ENCODE measurements at places on chromosomes 7 and 10. TPM values are rescaled to one million over a fixed set of nuclear protein-coding genes. Genes with fewer than 3 reads are reported as not detected.

Gene OR2A7
- polyA plus RNA-seq = 0.59 TPM

- no peak for DNase-seq
Measured at GRCh38 chr10:69232736-69233480, 12.8 kb downstream of the HKDC1 start.

DNA sequence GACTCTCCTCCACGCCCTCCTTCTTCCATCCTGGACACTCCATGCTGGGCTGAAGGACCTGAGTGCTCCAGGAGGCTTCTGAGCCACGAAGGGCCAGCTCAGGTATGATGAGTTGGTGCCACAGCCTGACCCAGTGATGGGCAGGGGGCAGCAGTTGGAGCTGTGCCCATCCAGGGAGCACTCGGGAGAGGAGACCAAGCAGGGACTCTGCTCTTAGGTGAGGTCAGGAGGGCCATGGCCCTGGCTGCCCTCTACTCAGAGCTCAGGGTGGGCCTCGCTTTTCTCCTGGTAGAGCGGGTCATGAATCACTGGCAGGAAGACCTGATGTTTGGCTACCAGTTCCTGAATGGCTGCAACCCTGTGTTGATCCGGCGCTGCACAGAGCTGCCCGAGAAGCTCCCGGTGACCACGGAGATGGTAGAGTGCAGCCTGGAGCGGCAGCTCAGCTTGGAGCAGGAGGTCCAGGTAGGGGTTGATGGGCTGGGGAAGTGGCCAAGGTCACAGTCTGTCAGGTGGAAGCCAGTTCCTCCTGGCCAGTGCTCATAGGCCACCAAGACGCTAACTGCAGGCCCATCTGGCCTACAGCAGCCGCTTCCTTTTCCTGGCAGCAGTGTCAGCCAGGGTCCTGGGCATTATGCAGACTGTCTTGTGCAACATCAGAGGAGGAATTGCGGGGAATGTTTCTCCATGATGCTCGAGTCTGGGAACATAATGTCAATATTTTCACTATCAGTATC is 50.8 kb downstream of the ALOX5 start:
- no peak for DNase-seq

Gene CDK1
- polyA plus RNA-seq = 34.0 TPM

- no peak for DNase-seq
Measured at GRCh38 chr7:140267381-140268226, 90.8 kb upstream of the KDM7A start.

Gene RPEL1
- not detected for polyA plus RNA-seq

DNA sequence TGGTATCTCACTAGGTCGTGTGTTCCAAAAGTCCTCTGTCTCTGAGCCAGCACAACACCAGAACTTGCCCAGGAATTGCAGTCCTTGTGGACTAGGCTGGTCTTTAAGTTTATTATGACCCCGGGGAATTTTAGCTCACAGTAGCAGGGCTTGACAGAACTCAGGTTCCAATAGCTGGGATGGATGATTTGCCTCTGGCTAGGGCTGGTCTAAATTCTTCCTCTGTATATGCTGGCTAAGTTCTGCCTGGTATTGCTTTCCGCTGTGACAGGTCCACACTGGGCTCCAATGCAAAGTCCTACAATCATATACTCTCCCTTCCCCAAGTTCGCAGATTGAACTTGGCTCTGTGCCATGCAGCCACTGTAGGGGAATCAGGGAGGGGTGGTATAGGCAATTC is 52.5 kb downstream of the FAS start:
- DNase-seq = no peak

DNA sequence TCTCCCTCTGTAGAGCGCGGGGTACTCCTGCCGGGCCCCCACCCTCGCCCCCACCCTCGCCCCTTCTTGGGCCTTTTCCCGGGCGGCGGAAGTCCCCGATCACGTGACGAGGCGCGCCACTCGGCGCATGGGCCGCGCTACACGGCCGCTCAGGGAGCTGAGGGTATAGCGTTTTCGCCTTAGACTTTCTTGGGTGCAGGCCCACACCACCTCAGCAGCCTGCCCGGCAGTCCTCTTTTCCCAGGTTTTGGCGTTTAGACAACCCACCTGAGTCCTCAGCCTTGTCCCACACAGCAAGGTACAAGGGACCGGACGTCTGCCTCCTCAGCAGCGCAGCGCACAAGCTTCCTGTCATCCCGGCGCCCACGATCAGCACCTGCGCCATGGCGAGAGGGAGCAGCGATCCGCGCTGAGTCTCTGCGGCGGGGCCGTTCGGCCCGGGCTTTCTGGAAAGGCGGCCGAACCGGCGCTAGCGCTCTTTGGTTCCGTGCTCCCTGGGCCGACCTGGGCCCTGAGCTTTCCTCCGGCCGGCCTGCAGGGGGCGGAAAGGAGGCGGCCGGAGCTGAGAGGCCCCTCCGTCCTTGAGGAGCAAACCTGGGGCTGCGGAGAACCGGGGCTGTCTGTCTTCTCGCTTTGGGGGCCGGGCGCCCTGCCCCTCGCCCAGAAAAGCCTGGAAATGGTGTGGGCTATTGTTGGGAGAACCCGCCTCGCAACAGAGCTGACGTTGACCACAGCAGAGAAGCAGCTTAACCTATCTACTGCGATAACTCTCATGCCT is at the start of gene RNLS:
Gene RNLS, minus strand, starts transcription at position 513 of the 778 bp plus-strand sequence.
- DNase-seq = peak; percentile 77

GRCh38 chr10:17847585-17848296 is 38.6 kb downstream of the MRC1 start:
- peak; percentile 23 for DNase-seq

Gene GPER1
- 1.7 TPM for polyA plus RNA-seq

DNA sequence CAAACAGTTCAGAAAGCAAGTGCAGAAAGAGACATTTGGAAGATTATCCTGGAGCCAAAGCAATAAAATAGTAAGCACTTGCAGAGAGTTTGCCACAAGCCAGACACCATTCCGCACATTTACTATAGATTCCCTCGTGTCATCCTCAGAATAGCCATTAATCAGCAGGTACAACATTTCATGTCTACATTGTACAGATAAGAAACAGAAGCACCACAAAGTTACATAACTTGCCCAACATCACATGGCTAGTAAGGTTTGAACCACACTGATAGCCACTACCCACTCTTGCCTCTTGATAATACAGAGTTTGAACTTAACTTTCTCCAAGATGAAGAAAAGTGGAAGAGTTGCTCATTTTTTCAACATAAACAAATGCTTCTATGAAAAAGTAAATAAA is 40.6 kb upstream of the GHITM start:
- no peak for DNase-seq

Data from cardiac muscle cell (in vitro differentiated cells and primary cell).